ENCODE measurements at places on chromosomes 12 and 14.

DNA sequence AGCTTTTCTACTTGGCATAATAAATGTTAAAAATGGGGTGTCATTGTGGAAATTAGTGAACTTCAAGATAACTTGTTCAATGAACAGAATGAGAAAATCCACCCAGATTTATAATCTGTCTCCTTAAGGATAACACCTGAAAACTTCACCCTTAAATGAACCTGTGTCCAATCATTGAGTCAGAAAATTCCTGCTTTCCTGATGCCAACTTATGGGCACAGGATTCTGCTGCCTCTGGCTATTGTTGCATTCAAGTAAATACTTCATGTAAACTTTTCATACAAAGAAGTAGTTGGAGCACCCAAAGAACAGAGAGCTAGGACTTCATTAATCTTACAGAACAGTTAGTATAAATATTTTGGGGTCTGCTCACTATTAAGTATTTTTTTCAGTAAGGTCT is 98.9 kb upstream of the PLEKHA5 start:
- no peak for DNase-seq

- DNase-seq: no peak
These were observed 30.7 kb downstream of the ISCA2 start for GRCh38 chr14:74524076-74524811.

DNA sequence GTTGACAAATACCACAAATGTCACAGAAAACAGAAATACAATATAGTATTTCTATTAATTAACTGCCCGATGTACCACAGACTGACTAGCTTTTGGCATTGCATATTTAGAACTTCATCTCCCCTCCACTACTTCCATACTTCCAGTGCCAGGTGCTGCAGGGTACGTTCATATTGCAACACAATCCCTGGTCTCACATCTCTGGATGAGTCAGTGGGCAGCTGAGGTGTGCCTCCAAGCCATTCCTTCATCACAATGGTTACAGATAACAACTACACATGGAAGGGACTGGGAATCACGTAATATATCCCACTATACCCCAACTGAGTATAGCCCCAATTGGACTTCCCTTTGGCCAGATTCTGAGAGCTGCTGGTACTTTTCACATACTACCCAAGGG is 31.1 kb downstream of the CCDC198 start:
- DNase-seq: no peak

DNA sequence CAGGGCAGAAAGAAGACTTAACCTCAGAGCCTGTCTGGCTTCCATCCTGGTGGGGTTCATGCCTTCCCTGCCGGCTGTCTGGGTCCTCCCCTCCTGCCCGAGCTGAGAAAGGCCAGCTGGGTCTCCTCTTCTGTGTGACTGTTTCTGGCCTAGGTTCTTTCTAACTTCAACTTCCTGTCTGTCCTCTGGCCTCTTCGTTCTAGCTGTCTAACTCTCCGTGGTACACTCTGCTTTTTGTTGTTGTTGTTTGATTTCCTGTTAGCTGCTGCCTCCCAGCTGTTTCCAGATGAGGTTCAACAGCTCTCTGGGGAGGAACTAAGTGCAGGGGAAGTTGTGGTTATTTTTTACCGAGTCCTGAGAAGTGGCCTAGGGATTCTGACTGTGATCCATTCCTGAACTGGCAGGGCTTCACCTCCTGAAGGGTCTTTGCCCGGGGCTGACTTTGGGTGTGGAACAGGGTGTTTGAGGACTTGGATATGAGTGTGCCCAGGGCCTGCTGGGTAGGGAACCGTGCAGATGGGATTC is 3.2 kb downstream of the MLXIP start:
- DNase-seq: no peak
